ENCODE measurements at places on chromosomes 7 and 10.

- peak; percentile 51 for DNase-seq
Observed at GRCh38 chr7:77657427-77658224, 38.6 kb upstream of the RSBN1L start.

DNA sequence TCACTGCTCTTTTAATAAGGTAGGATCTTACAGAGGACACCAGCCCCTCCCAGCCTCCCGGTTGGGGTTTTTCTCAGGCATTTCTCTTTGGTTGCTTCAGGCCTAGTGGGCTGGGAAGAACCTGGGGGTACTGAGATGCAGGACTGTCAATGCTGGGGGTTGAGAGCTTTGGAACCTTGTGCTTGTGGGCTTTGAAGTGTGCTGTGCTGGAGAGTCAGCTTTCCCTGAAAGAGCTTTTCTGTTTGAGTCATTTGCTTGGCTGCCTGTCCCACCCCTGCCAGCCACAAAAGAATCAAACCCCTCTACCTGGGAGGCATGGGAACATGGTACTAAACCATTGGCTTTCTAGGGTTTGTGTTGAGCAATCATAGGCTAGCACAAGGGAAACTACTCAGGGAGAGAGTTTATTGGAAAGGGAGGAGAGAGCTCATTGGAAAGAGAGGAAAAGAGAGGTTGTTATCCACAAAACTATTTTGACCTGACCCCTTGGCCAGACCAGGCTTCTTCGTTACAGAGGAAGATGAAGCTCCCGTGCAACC lies 1.4 kb downstream of the SCD start:
- no peak for DNase-seq

GRCh38 chr7:5216931-5217330 lies 26.9 kb downstream of the WIPI2 start:
- no peak for DNase-seq

DNA sequence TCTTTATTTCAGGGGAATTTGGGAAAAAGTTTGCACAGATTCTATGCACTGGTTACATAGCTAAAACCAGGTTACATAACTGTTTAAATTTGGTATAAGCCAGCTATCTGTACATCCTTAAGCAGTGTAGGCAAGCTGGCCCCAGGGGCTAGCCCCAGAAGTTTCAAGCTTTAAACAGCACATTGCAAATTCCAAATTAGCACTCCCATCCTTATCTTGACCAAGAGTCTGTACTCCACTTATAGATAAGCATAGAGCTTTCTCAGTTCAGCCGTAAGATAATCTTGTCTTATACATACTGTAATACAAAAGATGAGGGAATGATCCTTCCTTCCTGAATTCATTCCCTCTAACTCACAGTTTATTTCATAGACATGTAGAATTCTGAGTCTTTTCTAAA lies 109.3 kb downstream of the SPAG6 start:
- DNase-seq: no peak

- no peak for DNase-seq
Observed at GRCh38 chr7:18287482-18287881, 208.1 kb upstream of the HDAC9 start.

DNA sequence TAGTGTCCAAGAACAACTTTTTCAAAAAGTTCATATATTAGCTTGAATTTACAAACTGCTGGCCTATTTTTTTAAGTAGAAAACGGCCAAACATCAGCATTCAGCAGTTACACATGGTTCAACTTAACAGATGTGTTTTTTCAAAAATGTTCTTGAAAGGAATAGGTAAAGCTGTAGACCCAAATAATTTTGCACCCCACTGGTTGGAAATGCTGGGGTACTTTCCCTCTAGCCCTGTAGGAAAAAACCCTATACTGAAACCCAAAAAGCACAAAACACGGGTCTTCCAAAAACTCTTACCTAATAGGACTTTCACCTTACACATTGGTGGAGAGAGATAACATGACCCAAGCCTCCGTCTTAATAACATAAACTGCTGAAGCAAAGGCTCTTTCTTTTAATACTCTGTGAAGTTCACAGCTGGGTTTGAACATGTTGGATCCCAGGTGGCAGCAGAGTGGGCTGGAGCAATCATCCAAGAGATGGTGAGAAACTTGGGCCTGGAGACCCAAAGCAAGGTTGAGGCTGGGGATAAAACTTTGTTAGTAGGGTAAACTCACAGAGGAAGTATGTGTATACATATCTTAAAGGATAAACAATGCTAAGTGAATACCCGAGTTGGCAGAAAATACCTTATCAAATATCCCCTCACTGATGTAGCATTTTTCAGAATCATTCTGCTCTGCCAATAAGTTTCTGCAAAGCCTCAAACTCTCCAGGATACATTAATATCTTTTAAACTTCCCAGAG lies 629 bp upstream of the DNAJC9 start:
- no peak for DNase-seq

DNA sequence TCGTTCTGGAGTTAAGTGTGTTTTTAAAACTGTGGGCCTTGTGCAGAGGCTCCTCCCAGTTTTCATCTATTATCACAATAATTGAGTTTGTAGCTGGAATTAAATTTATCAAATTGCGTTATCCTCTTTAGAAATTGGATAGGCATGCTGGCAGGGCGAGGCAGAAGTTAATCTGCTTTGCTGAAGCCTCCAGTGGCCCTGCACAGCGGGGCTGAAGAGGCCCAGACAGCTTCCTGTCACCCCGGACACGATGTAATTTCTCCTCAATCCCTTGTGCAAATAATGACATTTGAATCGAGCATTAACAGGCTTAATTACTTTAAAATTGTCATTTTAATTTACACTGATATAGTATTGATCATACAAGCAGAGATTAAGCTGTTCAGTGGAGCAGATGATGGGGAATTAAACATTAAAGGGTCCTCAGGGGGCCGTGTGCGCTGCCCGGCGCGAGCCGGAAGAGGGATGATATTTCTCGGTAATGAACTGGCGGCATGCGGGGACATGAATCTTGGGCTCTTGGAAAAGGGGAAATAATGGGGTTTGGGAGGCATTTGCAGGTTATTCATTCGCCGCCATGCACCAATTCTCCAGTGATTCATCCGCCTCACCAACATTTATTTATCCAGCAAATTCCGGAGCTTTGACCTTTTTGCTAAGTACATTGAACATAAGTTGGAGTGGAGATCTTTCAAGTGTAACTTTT lies 118.5 kb downstream of the NKX6-2 start:
- no peak for DNase-seq

GRCh38 chr10:31578181-31578852 lies 259.3 kb downstream of the ZEB1 start:
- DNase-seq: no peak

GRCh38 chr7:98559958-98560357 lies 57.1 kb upstream of the NPTX2 start:
- no peak for DNase-seq

DNA sequence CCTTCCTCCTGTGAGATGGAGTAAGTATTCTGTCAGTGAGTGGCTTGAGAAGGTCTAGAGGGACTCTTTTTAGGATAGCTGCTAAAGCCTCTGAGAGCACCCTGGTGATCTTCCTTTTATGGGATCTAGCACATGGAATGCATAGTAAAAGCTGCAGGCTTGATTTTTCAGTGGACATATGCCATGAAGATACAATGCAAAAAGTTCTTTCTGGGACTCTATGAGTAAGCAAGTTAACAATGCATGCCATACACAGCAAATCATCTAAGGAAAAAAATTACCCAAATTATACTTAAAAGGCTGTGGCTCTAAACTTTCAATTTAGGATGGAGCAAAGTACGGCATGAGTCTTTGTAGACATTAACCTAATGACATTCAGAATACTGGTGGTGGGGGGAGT lies 154.5 kb downstream of the SGMS1 start:
- no peak for DNase-seq

DNA sequence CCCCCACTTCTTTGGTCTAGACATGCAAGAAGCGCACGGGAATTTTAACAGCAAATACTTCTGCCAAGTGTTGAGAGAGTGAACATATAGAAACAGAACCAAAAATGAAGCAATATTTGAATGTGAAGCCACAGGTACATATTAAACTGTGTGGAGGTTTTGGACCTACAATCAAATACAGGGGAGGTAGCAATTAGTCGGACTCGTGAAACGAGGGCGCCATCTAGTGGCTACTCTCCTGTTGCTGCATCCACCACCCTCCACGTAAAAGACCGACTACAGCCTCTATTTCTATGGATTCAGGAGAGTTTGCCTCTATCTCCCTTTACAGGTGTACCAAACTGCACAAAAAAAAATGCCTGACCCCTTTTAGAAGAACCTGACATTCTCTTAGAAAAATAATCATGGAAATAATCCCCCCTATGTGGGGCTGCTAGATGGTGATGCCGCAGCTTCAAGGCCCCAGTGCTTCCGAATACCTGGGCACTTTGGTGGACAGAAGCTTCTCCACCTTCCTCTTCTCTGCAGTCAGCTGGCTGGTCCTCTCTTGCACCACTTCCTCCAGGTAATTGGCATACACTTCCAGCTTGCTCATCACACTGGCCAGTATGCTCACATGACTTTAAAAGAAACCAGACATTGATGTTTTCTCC lies 31.7 kb downstream of the TECTB start:
- DNase-seq: peak; percentile 31
